ENCODE measurements at places on chromosomes 5 and 9. TPM values are rescaled to one million over a fixed set of nuclear protein-coding genes. Genes with fewer than 3 reads are reported as not detected.

DNA sequence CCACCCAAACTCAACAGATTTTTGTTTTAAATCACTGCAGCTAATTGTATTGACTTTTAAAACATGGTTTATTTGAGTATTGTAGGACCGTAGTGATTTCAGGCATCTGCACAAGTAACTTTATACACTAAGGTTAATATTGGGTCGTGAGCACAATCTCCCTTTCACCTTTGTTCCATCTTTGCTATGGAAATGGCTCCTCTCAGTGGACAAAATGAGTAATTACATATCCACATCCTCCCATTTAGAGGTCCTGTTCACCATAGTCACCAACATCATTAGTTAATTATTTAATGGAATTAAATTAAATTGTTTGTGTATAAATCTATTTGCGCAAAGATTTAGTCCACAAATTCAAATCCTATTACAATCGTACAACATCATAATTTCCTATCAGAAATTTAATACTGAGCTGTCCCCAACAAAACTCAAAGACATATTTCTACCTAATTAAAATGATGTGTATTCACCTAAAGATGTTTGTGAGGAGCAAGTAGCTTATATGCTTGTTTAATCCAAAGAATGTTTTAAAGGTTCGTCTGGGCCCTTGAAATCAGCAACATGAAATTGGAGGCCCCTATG, 173.0 kb upstream of the DAPK1 start:
- no peak for DNase-seq

GRCh38 chr5:125525356-125525755, 778.9 kb upstream of the ZNF608 start:
- no peak for DNase-seq

- DNase-seq, result no peak
These were observed 5.2 kb downstream of the FCN2 start for GRCh38 chr9:134885679-134886412.

- DNase-seq, result no peak
These were observed 240.0 kb downstream of the PRR16 start for GRCh38 chr5:120703918-120704587.

- no peak for DNase-seq
These were observed 18.6 kb upstream of the ALDH1A1 start for GRCh38 chr9:72971411-72971810.

DNA sequence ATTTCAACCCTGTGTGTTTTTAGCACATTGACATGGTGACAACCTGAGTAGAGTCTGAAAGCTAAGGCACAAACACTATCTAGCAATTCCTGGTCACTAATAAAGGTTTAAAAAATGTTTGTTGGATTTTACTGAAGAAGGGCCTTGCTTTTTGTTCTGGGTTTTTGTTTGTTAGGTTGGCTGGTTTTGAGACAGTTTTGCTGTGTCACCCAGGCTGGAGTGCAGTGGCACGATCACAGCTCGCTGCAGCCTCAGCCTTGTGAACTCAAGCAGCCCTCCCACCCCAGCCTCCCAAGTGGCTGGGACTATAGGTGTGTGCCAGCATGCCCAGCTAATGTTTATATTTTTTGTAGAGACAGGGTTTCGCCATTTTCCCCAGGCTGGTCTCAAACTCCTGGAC, 39.0 kb downstream of the PRKACG start:
- no peak for DNase-seq

Gene PDE6A
- not detected for total RNA-seq

Gene AFAP1L1
- 0.20 TPM for total RNA-seq

Measured in T-cell (primary cell).